ENCODE measurements at places on chromosomes 16 and 17.
A peak's percentile ranks its signal among the peaks of the same experiment; 100 is the strongest.

GRCh38 chr16:19377864-19378263 lies 39.8 kb upstream of the TMC5 start:
- DNase-seq: no peak

DNA sequence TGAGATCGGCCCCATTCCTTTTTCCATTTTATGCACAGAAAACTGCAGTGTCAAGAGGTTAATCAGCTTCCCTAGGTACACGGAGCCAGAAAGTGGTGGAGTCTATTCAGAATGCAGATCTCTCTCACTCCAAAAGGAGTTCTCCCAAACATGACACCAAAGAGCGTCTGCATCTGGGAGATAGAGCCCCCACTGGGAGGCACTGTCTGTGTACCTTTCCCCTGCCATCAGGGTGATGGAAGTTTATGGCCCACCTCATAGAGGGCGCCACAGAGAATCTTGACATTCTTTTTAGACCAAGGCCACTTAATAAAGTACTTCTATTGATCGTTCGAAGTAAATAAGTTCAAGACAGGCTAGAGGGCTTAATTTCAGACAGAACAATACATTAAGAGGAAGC lies 493.7 kb upstream of the ERCC4 start:
- no peak for DNase-seq

GRCh38 chr16:56262551-56263245 lies 71.4 kb downstream of the GNAO1 start:
- no peak for DNase-seq

GRCh38 chr17:43471585-43472160 lies 12.1 kb upstream of the DHX8 start:
- no peak for DNase-seq

GRCh38 chr17:50461550-50462132 lies 7.0 kb downstream of the CHAD start:
- DNase-seq: no peak

GRCh38 chr17:42553866-42554249 lies 1.1 kb downstream of the HSD17B1 start:
- no peak for DNase-seq

- no peak for DNase-seq
Measured at GRCh38 chr17:17090642-17091103, 48.4 kb downstream of the MPRIP start.

DNA sequence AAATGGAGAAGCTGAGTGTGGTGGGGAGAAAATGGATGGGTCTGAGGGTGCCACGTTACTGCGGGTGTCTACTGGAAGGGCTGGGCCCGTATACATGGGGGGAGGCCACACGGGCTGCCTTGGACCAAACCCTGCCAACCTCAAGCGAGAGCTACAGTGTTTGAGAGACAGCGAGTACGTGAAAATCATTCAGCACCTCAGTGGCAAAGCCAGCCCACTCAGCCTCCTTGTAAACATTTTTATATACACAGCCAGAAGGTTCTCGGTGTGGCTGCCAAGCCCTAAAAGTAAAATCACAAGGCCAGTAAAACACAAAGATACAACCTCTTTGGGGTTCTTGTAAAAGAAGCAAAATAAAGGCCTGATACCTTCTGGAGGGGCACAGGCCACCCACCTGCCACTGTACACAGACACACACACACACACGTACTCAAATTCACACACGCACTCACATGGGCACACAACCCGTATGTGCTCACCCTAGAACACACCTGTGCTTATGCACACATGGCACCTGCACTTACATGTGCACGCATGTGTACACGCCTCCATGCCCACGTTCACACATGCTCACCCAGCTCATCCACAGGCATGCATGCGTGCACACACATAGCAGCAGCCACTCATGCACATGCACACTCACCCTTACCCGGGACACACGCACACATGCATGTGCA lies 102.8 kb downstream of the GSG1L start:
- DNase-seq: no peak

GRCh38 chr17:41360296-41360995 lies 9.2 kb downstream of the KRT33B start:
- no peak for DNase-seq

GRCh38 chr17:69047368-69048263 lies 13.1 kb downstream of the ABCA9 start:
- DNase-seq: no peak

- no peak for DNase-seq
Measured at GRCh38 chr16:17397499-17397891, 73.3 kb downstream of the XYLT1 start.

GRCh38 chr16:23466162-23466885 lies 13.3 kb upstream of the COG7 start:
- no peak for DNase-seq

DNA sequence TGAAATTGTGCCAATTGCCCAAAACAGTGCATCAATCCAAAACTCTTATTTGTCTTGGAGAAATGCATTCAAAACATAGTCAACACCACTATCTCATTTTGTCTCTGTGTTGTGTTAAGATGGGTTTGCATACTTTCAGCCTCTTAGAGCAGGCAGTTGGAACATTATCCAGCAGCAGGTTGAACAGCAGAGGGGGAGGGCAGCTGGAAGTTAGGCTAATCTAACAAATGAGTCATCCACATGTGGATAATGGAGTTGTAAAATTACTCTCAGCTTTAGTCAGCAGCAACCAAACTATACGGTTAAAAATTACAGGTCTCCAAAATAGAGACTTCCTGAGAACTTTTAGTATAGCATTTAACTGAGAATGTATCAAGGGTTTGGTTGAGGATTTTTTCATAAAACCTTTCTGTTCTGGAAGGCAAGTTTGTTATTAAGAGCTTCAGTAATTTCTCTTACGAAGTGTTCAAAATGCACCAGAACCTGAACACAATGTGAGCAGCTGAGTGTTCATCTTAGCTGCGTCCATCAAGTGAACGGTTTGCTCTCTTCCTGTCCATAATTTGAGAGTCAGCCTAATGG lies 46.3 kb downstream of the PRKCA start:
- no peak for DNase-seq

GRCh38 chr16:25747160-25747758 lies 55.5 kb downstream of the HS3ST4 start:
- DNase-seq: no peak

- DNase-seq: no peak
Measured at GRCh38 chr16:10579965-10580882, at the start of gene EMP2. TSS of gene EMP2 (minus strand) at chr16:10580598. CDS start at chr16:10547617, 32,981 bp downstream.

DNA sequence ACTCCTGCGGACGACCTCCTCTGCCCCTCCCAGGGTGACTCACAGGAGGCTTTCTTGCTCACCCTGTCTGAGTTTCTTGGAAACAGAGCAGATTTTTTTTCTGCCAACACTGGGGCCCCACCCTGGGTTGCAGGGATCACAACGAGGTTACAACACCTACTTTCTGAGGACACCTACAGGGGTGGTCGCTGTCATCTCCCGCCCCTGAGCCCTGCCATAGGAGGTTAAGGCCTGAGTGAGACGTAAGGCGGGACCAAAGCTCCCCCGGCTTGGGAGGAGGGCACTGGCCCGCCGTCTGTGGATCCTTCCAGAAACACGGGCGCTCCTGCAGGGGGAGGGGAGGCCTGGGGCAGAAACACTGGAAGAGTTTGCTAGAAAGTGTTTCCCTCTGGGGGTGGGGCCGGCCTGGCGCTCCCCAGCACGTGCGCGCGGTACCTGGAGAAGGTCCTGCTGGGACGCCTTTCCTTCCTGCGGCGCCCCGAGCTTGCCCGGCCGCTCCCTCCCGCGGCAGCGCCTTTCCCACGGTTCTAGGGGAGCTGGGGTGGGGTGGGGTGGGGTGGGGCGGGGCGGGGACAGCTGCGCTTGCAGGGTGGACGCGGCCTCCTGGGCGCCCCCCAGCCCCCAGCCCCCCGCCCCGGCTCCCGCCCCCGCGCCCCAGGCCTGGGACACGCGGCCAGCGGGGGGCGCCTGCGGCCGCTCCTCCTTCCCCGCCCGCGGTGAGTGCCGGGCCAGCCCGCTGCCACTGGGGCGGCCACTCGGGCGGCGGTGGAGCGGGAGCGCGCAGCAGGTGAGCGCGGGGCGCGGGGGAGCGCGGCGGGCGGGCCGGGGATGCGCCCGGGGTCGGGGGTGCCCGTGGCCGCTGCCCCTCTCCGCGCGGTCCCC lies 20.7 kb upstream of the ADCY7 start:
- no peak for DNase-seq

- DNase-seq: no peak
Measured at GRCh38 chr16:51034481-51035109, 116.5 kb downstream of the SALL1 start.

GRCh38 chr16:86018487-86018886 lies 119.5 kb downstream of the IRF8 start:
- DNase-seq: no peak

DNA sequence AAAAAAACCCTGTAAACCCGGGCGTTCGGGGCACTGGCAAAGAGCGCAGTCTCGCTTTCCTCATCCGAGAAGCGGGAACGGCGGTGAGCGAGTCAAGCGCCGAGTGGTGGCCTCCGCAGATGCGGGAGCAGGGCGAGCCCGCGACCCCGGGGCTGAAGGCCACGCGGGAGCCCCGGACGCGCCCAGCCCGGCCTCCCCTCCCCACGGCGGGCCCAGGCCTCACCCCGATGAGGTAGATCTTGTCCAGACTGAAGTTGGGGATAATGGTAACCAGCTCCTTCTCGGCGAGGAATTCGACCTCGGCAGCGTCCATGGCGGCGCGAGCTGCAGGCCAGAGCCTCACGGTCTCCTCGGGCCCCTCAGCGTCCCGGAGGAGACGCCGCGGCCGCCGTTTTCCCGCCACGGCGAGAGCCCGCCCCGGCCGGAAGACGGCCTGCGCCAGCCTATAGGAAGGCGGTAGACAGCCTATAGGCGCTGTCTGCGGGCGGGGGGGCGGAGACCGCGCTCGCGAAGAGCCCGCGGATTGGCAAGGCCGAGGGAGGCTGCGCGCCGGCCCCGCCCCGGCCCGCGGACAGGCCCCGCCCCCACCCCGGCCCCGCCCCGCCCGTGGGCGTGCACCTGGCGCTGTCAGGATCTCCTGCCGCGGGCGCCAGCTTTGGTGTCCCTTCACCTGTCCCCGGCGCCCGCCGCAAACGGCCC lies at the start of gene GINS2:
Gene GINS2, minus strand, starts transcription at position 369 of the 699 bp plus-strand sequence. Its CDS starts 56 bp downstream, at position 313.
- peak; percentile 78 for DNase-seq

GRCh38 chr17:68379692-68380677 lies 77.3 kb downstream of the WIPI1 start:
- DNase-seq: no peak

DNA sequence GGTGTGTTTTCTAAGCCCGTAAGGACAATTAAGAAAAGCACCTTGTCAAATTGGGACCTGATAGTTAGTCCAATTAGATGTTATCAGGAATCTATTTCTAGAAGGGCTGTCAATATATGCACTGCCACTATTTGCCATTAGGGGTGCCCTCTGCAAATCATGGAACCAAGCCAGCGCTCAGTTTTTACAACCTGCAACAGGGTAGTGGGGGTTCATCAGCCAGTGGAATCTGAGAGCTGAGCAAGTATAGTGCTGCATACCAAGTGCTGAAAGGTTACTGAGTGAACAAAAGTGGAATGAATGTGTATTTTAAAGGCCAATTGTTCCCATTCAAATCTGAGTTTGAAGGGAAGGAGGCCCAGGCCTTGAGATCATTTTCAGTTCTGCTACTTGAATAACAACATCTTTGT lies 10.4 kb downstream of the PRR11 start:
- DNase-seq: no peak

GRCh38 chr16:56972403-56973293 lies 10.9 kb downstream of the CETP start:
- DNase-seq: no peak

GRCh38 chr16:77660311-77660710 lies 62.0 kb upstream of the NUDT7 start:
- DNase-seq: no peak

GRCh38 chr17:17186051-17186450 lies 20.1 kb downstream of the PLD6 start:
- DNase-seq: no peak

- DNase-seq: no peak
Measured at GRCh38 chr16:57462978-57463362, 491 bp downstream of the POLR2C start.

- no peak for DNase-seq
Measured at GRCh38 chr16:4203748-4204147, 38.1 kb downstream of the SRL start.

DNA sequence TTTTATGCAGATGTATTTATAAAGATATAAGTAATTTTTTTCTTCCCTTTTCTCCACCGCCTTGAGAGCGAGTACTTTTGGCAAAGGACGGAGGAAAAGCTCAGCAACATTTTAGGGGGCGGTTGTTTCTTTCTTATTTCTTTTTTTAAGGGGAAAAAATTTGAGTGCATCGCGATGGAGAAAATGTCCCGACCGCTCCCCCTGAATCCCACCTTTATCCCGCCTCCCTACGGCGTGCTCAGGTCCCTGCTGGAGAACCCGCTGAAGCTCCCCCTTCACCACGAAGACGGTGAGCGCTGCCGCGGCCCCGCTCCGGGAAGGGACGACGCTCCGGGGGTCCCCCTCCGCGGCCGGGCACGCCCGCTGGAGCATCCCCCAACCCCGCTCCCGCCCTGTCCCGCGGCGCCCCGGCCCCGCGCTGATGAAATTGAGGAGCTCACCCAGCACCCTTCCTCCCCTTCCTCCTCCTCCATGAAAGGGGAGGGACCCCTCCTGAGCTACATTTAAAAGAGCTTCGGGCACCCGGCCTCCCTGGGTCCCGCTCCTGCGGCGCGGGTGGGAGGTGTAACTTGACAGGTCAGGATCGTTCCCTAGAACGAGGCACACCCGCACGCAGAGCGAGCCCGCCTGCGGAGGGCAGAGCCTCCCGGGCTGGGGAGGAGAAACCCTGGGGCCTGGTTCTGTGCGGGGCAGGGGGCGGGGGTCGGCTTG lies 706 bp downstream of the HLF start:
- DNase-seq: no peak

GRCh38 chr16:10817963-10818941 lies at the start of gene TVP23A:
TSS of gene TVP23A (minus strand) at chr16:10818794. CDS start at chr16:10818493, 301 bp downstream.
- DNase-seq: no peak

DNA sequence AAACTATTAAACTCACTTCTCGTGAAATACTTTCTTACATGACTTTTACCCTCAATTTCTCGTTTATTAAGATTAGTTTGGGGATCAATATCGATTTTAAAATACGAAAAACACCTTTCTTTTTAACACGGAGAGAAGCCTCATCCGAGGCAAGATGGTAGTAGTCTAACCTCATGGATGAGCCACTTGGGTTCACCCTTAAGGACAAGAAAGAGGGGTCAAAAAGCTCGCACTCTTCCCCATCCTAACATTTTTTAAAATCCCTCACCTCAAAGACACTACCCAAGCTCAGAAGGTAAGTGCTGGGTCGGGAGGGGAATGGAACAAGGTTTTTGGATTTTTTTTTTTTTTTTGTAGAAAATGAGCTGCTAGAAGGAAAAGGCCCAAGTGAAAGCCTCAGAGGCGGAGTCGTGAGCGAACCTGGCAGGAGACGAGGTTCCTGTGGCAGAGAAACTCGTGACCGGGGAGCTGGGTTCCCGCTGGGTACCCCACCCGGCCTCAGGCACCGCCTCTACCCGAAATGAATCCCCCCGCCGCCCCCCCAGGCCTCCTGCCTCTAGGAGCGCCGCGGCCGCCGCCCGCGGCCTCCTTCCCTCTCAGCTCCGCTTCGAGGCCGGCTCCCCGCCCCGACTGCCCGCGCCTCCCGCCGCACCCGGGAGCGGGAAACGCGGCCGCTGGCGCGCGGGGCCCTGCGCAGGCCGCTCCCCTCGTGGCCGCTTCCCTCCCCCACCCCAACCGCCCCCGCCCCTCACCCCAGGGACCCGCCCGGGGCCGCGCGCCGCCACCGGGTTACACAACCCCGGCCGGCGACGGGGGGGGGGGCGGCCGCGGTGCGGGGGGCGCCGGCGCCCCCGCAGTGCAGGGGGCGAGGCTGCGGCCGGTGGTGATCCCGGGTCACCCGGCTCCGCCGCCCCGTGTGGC lies 1.6 kb downstream of the NUFIP2 start:
- peak; percentile 38 for DNase-seq
